ENCODE measurements at places on chromosomes 2 and 18. TPM values are rescaled to one million over a fixed set of nuclear protein-coding genes. Genes with fewer than 3 reads are reported as not detected.

NAGK gene
- total RNA-seq, result 175 TPM

ALPI gene
- not detected for total RNA-seq

CD207 gene
- total RNA-seq, result not detected

INHA gene
- total RNA-seq, result not detected

CRYBA2 gene
- not detected for total RNA-seq

SERPINB11 gene
- total RNA-seq, result not detected

OBSL1 gene
- not detected for total RNA-seq

UGT1A3 gene
- not detected for total RNA-seq

SPATA3 gene
- not detected for total RNA-seq

SLC25A12 gene
- total RNA-seq, result 22.2 TPM

DNA sequence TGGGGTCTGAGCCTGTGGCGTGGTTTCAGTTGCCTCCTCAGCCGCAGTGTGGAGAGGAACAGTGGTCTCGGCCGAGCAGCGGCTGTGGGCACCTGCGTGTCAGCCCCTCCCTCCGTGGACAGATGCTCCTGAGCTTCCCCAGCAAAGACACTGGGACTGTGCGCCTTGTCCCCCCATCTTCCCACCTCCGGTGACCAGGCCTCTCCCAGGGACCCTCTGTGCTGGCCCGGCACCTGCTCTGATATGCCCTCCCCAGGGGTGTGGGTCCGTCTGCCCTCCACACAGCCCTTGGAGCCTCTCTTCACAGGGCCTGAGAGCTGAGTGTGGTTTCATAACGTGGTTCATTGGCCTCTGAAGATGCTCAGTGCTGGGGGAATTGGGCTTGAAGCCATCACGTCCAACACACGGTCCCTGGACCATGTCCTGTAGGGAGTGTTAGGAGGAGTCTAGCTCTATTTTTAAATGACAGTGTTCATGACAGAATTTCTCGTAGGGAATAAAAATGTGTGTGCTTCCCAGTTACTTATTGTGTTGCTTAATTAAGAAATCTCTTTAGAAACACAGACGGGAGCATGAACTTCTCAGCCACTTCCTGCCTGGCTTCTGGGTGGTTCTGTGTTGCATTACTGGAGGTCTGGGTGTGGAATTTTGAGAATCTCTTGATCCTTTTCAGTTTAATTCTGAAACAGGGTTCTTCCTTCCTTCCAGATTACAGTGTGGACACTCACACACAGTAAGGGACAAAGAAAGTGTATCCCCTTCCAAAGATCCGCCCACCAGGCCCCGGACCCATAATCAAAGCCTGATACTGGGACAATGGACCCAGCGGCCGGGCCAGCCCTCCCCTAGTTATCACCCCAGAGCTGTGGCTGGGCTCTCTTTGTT is 110.7 kb downstream of the NFATC1 start:
- peak; percentile 44 for DNase-seq
- peaks cover 63% of the 10 kb centered on the region for H3K4me1 ChIP-seq
- H3K4me3 ChIP-seq, result peak overlapping the region; percentile 70
- peaks cover 21% of the 10 kb centered on the region for H3K36me3 ChIP-seq
- peak overlapping the region; percentile 89 for H3K27ac ChIP-seq

GRCh38 chr2:38374984-38375383 is 2.1 kb downstream of the ATL2 start:
- H3K4me1 ChIP-seq, result peaks cover 41% of the 10 kb centered on the region
- no peak for DNase-seq
- peaks cover 6% of the 10 kb centered on the region for H3K36me3 ChIP-seq
- H3K4me3 ChIP-seq, result no peak overlapping the region
- no peak overlapping the region for H3K27ac ChIP-seq
- H3K27me3 ChIP-seq, result no peaks in the 10 kb centered on the region

GRCh38 chr2:196427986-196428634 is 211.4 kb upstream of the CCDC150 start:
- H3K4me1 ChIP-seq, result peaks cover 24% of the 10 kb centered on the region
- H3K36me3 ChIP-seq, result no peaks in the 10 kb centered on the region
- DNase-seq, result no peak
- H3K4me3 ChIP-seq, result peak overlapping the region; percentile 50
- H3K27me3 ChIP-seq, result no peaks in the 10 kb centered on the region

- H3K27ac ChIP-seq, result no peak overlapping the region
- no peak for DNase-seq
- no peaks in the 10 kb centered on the region for H3K27me3 ChIP-seq
- H3K36me3 ChIP-seq, result no peaks in the 10 kb centered on the region
- no peak overlapping the region for H3K4me3 ChIP-seq
- no peaks in the 10 kb centered on the region for H3K4me1 ChIP-seq
Observed at GRCh38 chr2:154658854-154659253, 39.6 kb upstream of the KCNJ3 start.

DNA sequence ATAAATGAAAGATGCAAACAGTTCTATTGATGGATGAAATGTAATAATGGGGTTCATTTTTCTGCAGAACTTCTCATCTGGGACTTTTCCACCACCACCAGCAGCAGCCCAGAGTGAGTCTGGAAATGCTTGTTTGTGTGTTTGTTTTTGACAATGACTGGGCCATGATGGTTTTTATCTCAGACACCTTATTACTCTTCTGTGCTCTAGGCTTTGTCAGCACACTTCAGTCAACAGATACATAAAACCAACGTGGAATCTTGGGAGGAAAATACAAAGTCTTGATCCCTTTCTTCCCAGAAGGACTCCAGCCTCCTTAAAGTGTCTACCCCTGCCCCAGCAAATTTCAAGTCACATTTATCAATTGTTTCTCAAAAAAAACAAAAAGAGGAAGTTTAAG is 134.0 kb downstream of the MREG start:
- no peak overlapping the region for H3K27ac ChIP-seq
- H3K4me3 ChIP-seq, result no peak overlapping the region
- DNase-seq, result no peak
- peaks cover 3% of the 10 kb centered on the region for H3K27me3 ChIP-seq
- no peaks in the 10 kb centered on the region for H3K36me3 ChIP-seq
- no peaks in the 10 kb centered on the region for H3K4me1 ChIP-seq

GRCh38 chr2:191036363-191036762 is 22.4 kb upstream of the STAT1 start:
- DNase-seq, result no peak
- no peaks in the 10 kb centered on the region for H3K4me1 ChIP-seq
- no peak overlapping the region for H3K27ac ChIP-seq
- no peak overlapping the region for H3K4me3 ChIP-seq

- no peak overlapping the region for H3K4me3 ChIP-seq
- H3K27ac ChIP-seq, result no peak overlapping the region
- no peak for DNase-seq
- no peaks in the 10 kb centered on the region for H3K36me3 ChIP-seq
- no peaks in the 10 kb centered on the region for H3K27me3 ChIP-seq
Observed at GRCh38 chr18:12543697-12544096, 114.2 kb downstream of the SPIRE1 start.

DNA sequence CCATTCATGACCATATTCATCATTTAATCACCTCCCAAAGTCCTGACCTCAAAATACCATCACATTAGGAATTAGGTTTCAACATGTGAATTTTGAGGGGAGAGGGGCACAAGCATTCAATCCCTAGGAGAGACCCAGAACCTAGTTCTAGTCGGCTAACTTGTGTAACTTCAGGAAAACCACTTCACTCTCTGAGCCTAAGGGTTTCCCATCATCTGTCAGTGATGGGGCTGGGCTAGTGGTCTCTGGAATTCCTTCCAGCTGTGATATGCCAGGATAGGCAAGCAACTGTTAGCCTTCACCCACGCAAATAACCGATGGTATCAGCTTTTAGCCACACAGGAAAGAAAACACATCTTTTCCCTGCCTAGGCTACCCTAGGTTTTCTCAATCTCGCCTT is 52.5 kb upstream of the MEX3C start:
- peaks cover 19% of the 10 kb centered on the region for H3K4me1 ChIP-seq
- H3K36me3 ChIP-seq, result no peaks in the 10 kb centered on the region
- no peaks in the 10 kb centered on the region for H3K27me3 ChIP-seq
- DNase-seq, result no peak

DNA sequence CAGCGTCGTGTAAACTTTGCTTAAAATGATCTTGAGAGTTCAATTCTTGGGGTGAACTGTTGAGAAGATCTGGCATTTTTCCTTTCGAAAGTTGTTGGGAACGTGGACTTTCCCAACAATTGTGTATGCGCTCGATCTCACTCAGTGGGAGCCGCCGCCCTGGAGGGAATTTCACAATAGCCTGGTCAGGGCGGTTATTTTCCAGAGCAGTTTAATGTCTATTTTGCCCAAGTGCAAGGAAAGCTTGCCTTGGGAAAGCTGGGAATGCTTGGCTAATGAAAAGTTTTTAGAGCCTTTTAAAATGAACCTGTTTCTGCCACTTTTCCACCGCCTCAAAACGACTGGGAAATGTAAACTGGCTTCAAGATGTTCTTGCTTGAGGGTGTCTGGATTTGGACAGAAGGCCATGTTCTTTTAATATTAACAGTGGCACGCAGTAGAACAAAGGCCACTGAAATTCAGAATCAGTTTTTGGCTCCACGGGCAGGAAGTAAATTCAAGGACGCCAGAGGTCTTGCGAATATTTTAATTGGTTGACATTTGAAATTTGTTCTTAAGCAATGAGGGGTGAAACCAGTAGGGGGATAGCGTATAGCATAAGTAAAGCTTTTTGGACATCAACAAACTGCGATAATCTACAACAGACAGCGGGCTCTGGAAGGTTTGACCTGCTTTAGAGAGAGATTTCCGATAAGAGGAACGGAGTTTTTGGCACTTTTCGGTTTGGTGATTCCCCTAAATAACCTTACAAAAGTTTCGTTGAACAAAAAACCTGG is 1.2 kb downstream of the CFLAR start:
- H3K27me3 ChIP-seq, result no peaks in the 10 kb centered on the region
- DNase-seq, result no peak
- H3K4me3 ChIP-seq, result peak overlapping the region; percentile 100
- peaks cover 40% of the 10 kb centered on the region for H3K36me3 ChIP-seq

DNA sequence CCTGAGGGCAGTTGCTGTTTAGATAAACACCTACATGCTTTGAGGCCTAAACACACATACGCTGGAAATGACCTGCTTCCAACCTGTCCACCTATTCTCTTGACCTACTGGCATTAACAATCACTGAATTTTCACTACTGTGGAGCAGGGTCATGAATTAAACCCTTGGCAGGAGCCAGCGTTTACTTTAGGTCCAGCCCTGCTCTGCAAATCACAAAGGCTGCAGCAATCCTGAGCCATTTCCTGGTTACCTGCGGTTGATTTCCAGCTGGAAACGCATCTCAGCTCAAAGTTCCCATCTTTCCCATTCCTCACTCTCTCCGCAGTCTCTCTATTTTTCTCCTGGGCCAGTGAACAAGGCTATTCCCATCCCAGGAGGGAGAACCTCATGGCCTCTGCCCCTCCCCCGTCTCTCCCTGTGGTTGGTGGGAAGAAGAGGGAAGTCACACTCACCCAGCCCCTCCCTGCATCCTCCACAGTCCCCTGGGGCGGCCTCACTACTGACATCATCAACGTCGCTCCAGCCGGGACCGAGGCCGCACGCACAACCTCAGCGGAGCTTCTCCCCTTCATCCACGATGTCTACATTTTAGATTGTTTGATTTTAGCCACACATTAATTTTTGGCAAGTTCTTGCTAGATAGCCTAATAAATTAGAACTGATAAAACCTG is 84.5 kb upstream of the SNTG2 start:
- no peaks in the 10 kb centered on the region for H3K4me1 ChIP-seq
- no peak for DNase-seq
- H3K4me3 ChIP-seq, result no peak overlapping the region

DNA sequence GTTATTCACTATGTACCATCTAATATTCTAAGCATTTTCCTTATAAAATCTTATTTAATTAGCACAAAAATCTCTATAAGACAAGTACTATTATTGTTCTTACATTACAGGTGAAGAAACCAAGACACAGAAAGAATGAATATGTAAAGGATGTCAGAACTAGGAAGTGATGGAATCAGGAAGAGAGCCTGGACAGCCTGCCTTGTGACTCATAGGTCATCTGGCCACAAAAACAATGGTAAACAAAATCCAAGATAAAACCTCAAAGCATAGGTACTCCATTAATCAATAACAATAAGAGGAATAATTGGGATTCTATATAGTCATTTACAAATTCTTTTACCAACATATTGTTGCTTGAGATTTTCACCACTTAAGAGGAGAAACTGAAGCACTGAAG is 505.4 kb upstream of the PIK3C3 start:
- no peak for DNase-seq
- H3K27ac ChIP-seq, result no peak overlapping the region
- no peaks in the 10 kb centered on the region for H3K36me3 ChIP-seq
- H3K27me3 ChIP-seq, result no peaks in the 10 kb centered on the region

- DNase-seq, result no peak
- H3K27ac ChIP-seq, result no peak overlapping the region
- no peaks in the 10 kb centered on the region for H3K36me3 ChIP-seq
- H3K4me3 ChIP-seq, result no peak overlapping the region
Observed at GRCh38 chr18:61569176-61569892, 236.1 kb downstream of the CDH20 start.

GRCh38 chr2:147628971-147629421 is 215.8 kb upstream of the ACVR2A start:
- peaks cover 21% of the 10 kb centered on the region for H3K4me1 ChIP-seq
- DNase-seq, result no peak
- no peak overlapping the region for H3K4me3 ChIP-seq
- H3K27me3 ChIP-seq, result no peaks in the 10 kb centered on the region
- peak overlapping the region; percentile 1 for H3K27ac ChIP-seq

DNA sequence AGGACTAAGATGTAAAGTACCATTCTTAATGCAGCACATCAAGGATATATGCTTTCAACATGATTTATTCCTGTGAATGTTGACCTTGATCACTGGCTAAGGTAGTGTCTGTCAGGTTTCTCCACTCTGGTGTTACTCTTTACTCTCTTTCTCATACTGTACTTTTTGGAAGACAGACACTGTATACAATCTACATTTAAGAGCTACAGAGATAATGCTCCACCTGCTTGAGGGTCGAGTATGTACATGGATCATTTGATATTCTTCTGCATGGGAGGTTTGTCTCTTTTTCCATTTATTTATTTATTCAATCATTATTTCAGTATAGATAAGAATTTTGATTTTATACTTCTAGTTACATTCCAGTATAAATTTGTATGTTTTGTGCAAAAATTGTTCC is 199.5 kb upstream of the RGPD4 start:
- H3K27me3 ChIP-seq, result no peaks in the 10 kb centered on the region
- no peaks in the 10 kb centered on the region for H3K4me1 ChIP-seq
- DNase-seq, result no peak
- no peak overlapping the region for H3K4me3 ChIP-seq

GRCh38 chr2:148273158-148273691 is 252.3 kb downstream of the MBD5 start:
- H3K4me1 ChIP-seq, result no peaks in the 10 kb centered on the region
- H3K27ac ChIP-seq, result no peak overlapping the region
- no peak for DNase-seq

DNA sequence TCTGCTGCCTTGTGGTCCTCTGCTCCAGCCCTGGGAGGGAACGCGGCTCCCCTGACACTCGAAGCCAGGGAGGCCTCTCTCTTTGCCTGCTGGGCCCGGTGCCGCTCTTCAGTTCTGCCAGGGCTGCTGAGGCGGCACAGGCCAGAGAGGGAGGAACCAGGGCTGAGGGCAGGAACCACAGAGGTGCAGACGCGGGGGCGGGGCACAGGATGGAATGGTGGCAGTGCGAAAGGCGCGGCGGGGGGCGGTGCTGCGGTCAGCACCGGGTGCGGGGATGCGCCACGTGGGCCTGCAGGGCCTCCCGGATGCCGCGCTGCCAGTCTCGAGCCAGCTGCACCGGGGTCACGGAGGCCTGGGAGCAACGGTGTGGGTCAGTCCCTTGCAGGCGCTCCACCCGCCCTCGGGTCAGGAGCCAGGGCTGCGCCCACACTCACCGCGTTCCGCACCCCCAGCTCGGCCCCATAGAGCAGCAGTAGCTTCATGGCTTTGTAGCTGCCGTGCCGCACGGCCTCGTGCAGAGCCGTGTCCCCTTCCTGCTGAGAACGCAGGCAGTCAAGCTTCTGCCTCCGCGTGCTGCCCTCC is 4.4 kb downstream of the ANKRD23 start:
- peak; percentile 73 for DNase-seq
- no peaks in the 10 kb centered on the region for H3K27me3 ChIP-seq
- H3K4me1 ChIP-seq, result peaks cover 16% of the 10 kb centered on the region
- H3K27ac ChIP-seq, result no peak overlapping the region
- H3K36me3 ChIP-seq, result peaks cover 16% of the 10 kb centered on the region

Data from activated B cell treated with CpG ODN at 0.5 μM for 24 hours (primary cell).